ENCODE measurements at places on chromosomes 2 and 18. TPM values are rescaled to one million over a fixed set of nuclear protein-coding genes. Genes with fewer than 3 reads are reported as not detected.

RAB31 gene
- total RNA-seq = 24.3 TPM

UCN gene
- 2.5 TPM for total RNA-seq

SPDYA gene
- total RNA-seq = 2.3 TPM

ANKRD53 gene
- 0.41 TPM for total RNA-seq

ADCYAP1 gene
- total RNA-seq = 0.99 TPM

ACP1 gene
- 102 TPM for total RNA-seq

SERPINB3 gene
- not detected for total RNA-seq

CPO gene
- total RNA-seq = not detected

RRM2 gene
- total RNA-seq = 26.7 TPM

LIMS3 gene
- total RNA-seq = 2.0 TPM

PXDN gene
- 210 TPM for total RNA-seq

CDKL4 gene
- total RNA-seq = 2.6 TPM

FAM124B gene
- total RNA-seq = 6.4 TPM

ANKRD30B gene
- not detected for total RNA-seq

MAP4K3 gene
- total RNA-seq = 130 TPM

GALR1 gene
- 0.12 TPM for total RNA-seq

COL4A4 gene
- 38.8 TPM for total RNA-seq

RPE gene
- total RNA-seq = 61.9 TPM

NETO1 gene
- 0.29 TPM for total RNA-seq

REG3A gene
- not detected for total RNA-seq

DOCK10 gene
- total RNA-seq = 32.1 TPM

ZNF519 gene
- 12.6 TPM for total RNA-seq

IL1A gene
- total RNA-seq = 0.41 TPM

KCNS3 gene
- total RNA-seq = 13.1 TPM

NT5C1B gene
- not detected for total RNA-seq

KIAA2012 gene
- total RNA-seq = 0.18 TPM

NGEF gene
- total RNA-seq = 1.7 TPM

CD8A gene
- total RNA-seq = 0.47 TPM

LIPG gene
- 32.1 TPM for total RNA-seq

CDK5R2 gene
- 0.12 TPM for total RNA-seq

LRRTM4 gene
- total RNA-seq = 3.0 TPM

USP14 gene
- total RNA-seq = 23.5 TPM

TTR gene
- 0.35 TPM for total RNA-seq

R3HDM1 gene
- total RNA-seq = 18.9 TPM

POTEI gene
- 0.06 TPM for total RNA-seq

RAD51AP2 gene
- total RNA-seq = 0.12 TPM

AGXT gene
- total RNA-seq = not detected

COLEC12 gene
- 31.6 TPM for total RNA-seq

DUSP2 gene
- total RNA-seq = 15.6 TPM

MARCHF4 gene
- 0.06 TPM for total RNA-seq

FHOD3 gene
- total RNA-seq = 44.5 TPM

UXS1 gene
- total RNA-seq = 67.4 TPM

GTF3C2 gene
- 47.6 TPM for total RNA-seq

SPP2 gene
- not detected for total RNA-seq

TWIST2 gene
- 10.7 TPM for total RNA-seq

ASB18 gene
- total RNA-seq = 2.0 TPM

PDE11A gene
- 3.9 TPM for total RNA-seq

ID2 gene
- 607 TPM for total RNA-seq

DYNAP gene
- not detected for total RNA-seq

FAP gene
- total RNA-seq = 17.2 TPM

PCARE gene
- 0.18 TPM for total RNA-seq

RNF125 gene
- total RNA-seq = 5.3 TPM
